NCI-H510A (cell line): ENCODE measurements at places on chromosomes 16 and 17.

GRCh38 chr16:3716831-3717234 is 491 bp downstream of the TRAP1 start:
- DNase-seq = peak; percentile 14

DNA sequence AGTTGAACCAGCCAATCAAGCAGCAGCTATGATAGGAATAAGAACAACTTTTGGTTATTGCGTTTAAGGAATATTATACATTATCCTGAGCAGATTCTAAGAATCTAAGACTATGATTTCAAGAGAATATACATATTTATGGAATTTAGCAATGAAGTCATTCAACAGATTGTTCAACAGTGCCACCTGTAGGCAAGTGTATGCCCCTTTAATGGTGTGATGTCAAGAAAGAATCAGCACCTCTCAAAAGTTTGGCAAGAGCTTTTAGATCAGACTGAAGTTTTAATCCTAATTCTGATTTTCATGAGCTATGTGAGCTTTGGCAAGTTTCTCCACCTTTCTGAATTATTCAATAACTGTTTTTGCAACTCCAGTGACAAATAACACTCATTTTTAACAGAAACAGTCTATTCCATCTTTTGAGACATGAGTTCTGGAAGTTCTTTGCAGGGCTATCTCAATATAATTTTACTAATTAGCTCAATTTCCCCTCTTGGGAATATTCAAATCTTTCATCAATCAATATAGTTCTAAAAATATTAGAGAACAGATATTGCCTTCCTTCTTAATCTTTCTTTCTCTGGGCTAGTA is 474.3 kb upstream of the TOM1L1 start:
- no peak for DNase-seq

GRCh38 chr17:10111907-10112452 is 86.4 kb downstream of the GAS7 start:
- DNase-seq = no peak

- no peak for DNase-seq
These were observed 411.8 kb downstream of the MAF start for GRCh38 chr16:79188739-79189122.

- no peak for DNase-seq
These were observed 7.6 kb downstream of the UBALD2 start for GRCh38 chr17:76272541-76273444.

GRCh38 chr17:47802341-47803022 is 19.1 kb downstream of the OSBPL7 start:
- DNase-seq = peak; percentile 85

GRCh38 chr17:34706029-34706428 is 126.6 kb downstream of the TMEM132E start:
- DNase-seq = no peak

DNA sequence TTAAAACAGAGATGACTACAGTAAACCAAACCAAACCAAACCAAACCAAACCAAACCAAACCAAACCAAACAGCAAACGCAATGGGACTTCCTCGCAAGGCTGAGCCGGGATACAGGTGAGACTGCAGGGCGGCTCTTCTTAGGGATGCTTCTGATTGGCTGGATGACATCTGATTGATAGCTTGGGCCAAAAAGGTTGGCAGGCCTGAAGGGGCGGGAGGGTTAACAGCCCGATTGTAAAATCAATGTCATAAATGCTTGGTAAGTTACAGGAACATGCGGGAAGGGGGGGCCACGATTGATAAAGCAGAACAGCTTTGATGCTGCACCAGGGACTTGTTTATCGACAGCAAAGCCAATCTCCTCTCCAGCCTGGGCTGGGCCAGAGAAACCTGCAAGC is 86.1 kb downstream of the ZFHX3 start:
- no peak for DNase-seq

DNA sequence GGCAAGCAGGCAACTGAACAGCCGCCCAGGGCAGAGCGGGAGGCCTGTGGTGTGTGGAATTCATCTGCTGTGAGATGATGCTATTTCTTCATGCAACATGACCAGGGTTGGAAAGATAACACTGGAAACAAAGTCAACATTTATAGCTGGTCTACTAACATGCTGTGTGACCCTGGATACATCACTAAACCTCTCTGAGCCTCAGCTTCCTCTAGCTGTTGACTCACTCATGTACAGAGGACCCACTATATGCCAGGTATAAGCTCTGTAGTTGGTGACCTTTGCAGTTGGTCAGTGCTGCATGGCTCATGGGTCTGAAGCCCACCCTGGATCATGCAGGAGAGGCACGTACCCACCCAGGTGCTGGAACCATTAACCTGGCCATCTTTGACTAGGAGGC is 180.9 kb downstream of the ZNF423 start:
- no peak for DNase-seq

DNA sequence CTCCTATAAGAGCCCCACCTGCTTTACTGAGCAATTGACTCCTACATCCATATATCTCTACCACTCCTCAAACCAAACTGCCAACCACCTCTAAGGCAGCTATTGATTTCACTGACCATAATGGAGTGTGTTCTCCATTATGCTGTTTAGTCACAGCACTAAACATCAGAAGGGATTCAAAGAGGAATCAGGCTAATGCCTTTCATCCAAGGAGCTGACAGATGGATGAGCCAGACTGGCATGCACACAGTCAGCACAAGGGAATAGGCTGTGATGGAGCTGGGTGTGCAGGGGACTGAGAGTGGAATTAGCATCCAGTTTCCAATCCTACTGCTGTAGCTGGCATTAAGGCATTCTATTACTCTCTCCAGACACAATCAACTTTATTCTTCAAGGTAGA is 88.7 kb upstream of the CCL2 start:
- no peak for DNase-seq

DNA sequence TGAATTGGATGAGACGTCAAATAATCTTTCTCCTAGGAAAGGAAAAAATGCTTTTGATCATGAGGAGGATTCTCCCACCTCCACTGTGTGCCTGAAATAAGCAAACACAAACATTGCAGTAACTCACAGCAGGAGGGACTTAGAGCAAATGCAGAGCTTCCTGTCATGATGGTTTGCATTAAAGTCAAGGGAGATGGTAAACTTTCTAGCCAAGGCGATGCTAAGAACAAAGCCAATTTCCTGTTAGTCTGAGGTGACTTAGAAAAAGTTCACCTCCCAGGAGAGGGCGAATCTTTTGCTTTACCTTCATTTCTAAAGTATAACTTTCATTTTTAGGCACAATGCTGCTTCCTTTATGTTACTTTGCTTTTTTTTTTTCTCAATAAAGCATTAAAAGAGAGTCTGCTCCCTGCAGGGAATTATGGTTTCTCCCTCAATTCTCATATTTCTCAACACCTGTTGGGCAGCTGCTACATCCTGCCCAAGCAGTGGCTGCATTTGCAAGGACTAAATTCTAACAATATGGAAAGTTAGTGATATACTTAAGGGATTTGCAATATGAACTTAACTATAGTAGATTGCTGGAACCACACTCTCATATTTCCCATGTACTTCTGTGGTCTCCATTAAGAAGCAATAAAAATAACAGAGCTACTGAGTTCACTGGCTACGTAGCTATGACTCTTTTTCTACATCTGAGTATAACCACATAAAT is 175.6 kb downstream of the PCTP start:
- DNase-seq = peak; percentile 47

DNA sequence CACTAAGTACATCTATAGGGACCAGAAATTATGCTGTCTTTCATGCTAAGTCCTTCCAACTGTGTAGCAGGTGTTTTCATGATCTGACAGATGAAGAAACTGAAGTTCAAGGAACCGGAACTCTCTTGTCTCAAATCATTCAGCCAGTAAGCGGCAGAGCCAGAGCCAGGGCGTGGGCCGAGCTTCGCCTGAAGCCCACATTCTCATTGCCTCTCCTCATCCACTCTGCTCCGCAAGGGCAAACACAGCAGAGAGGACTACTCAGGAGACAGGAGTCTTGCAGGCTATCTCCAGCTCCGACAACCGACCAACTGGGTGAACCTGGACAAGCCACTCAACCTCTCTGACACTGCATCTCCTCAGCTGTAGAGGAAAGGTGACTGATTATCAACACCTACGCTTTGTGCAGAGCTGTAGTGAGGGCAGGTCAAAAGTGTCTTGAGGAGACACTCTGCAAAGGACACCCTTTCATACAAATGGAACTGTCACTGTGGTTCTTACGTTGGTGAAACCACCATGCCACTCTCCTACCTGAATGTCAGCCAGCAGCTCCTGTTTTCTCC is 72.9 kb downstream of the CYTH1 start:
- no peak for DNase-seq

DNA sequence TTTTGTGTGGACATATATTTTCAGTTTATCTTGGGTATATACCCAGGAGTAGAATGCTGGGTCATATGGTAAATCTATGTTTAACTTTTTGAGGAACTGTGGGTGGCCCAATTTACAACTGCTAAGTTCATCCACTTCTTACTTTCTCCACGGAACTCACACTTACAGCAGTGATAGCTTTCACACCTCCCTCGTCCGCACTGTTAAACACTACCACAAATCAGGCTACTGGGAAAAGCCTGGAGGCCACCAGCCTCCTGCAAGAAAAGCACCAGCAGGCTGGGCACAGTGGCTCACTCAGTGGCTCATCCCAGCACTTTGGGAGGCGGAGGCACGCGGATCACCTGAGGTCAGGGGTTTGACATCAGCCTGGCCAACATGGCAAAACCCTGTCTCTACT is 14.7 kb upstream of the ZG16 start:
- DNase-seq = no peak

DNA sequence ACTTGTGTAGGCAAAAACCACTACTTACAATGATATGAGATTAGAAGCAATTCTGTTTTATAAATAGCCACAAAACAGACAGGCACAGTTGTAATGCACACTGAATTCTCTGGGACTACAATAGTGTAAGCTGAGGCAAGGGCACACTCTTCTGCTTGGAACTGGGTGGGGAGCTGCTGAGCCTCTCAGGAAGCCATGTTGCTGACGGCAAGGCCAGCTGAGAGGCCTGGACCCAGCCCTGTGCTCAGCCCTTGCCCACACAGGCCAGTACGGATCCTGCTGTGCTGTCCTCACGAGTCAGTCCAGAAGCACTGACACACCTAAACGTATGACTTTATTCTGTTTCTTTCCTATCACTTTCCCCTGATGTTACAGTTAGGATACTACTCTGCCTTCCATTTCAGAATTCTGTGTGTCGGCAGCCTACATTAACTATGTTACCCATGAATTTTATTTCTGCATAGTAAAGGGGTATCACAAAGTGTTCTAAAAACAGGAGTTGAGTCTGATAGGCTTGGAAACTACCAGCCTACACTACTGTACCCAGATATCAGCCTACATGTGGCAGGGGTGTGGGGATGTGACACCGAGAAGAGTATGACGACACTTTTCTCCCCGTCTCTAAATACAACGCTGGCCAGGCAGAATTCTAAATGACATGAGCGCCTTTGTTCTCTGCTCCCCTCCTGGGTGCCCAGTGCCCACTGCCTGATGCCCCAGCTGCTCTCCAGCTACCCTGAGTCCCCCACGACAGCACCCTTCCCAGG is 41.1 kb upstream of the FAAP100 start:
- DNase-seq = no peak

DNA sequence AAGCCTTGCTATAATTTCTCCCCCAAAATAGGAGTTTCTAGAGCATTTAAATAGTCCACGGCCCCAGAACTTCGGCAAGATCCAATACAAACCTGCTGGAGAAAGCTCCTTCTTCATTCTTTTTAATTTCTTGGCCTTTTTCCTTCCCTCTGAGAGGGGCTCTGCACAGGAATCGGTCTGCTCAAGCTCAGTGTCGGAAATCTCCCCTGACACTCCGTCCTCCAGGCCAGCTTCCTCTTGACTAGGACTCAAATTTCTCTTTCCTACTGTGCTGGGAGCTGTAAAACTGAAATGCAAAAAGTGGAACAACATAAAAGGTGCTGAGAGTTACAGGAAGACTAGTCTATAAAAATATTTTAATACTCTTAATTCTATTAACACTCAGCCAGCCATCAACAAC is 183.3 kb downstream of the PARN start:
- DNase-seq = no peak

- DNase-seq = peak; percentile 39
These were observed 46.7 kb downstream of the WNT3 start for GRCh38 chr17:46771561-46772474.

DNA sequence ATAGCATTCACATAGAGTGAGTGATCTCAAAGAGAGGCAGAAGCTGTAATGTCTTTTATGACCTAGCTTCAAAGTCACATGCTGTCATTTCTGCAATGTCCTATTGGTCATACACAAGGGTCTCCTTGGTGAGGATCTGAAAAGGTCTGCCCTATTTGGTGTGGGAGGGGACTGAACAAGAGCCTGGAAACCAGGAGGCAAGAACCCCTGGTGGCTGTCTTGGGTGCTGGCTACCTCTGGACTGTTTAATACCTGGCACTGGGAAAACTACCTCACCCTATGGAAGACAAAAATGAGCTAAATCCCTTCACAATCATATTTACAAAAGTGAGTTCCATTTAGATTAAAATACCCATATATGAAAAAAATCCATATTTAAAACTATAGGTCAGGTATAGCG is 9.0 kb downstream of the KCTD13 start:
- DNase-seq = no peak

GRCh38 chr17:74052993-74053711 is 150.3 kb upstream of the RPL38 start:
- no peak for DNase-seq

DNA sequence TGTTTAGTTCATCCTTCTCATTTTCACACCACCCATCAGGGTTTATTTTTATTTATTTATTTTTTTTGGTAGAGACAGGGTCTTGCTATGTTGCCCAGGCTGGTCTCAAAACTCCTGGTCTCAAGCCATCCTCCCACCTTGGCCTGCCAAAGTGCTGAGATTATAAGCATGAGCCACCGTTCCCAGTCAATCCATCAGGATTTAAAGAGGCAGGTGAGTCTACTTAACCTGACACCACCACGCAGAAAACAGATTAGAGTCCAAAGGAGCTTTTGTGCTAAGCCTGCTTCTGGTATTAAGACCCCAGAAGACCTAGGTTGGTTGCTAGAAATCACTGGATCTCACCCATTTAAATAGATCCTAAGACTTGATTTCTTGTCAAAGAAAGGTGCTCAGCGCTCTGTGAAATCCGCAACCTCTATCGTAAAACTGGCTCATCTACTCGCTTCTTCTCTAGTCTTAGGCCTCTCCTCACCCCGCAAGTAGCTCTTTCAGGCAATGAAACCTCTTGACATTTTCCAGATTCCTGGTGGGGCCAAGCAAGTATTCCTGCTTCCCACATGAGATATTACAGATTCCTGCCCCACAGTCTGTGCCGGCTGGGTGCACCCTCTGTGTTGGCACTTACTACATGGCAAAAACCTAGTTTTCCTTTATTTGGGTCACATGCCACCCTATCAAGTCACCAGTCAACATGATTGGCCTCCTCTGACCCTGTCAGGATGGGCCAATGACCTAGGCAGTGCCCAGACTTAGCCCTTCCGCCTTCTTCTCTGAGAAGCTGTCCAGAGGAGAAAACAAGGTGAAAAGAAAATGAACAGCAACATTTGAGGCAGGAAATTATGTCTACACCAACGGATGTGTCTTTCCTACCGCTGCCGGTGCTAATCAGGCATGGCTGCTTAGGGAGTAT is 9.0 kb downstream of the PITPNA start:
- no peak for DNase-seq

DNA sequence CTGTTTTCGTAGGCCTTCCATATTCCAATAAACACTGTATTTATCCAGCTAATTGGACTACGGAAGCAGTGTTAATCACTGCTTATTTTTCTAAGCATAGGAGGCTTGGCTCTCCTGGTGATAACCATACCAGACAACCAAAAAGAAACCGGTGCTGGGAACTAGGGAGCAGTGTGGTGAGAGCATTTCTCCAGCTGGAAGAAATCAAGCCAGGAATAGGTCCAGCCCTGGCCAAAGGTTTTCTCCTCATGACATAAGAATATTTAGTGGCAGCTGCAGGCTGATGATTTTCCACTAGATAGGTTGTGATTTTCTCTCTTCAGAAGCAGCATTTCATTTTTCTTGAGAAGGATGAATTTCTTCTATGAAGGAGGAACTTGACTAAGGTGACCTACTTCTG is 141.5 kb downstream of the TRIM37 start:
- no peak for DNase-seq
